ENCODE measurements at places on chromosomes 1 and 21.
A peak's percentile ranks its signal among the peaks of the same experiment; 100 is the strongest.

DNA sequence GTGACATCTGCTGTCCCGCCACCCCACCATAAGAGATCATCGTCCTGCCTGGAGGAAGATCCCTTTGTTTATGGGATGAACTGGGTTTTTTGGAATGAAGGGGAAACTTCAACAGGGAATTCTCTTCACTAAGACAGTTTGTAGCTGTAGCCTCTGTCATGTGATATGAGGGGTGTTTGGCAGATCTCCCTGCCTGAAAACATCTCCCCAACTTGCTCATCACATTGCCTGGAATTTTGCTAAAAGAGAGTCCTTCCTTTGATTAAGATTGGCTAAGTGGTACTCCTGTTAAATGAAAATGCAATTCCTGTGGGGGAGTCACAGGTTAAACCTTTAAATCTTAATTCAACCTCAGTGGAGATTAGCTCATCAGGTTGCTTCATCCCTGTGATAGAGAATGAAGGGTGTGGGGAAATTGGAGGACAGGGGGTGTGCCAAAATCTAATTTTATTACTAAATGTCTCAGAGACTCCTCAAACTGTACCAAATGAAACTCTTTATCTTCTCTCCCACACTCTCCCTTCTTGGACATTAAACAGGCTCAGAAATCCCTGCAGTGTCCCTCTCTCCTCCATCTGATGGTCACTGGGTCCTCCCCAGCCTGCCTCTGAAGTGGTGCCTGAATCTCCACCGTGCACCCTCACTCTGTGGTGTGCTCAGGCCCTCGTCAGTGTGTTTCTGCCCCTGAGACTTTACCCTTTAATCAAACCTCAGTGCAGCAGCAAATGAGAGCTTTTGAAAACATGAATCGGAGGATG, 54.8 kb downstream of the IER5 start:
- no peak for DNase-seq

DNA sequence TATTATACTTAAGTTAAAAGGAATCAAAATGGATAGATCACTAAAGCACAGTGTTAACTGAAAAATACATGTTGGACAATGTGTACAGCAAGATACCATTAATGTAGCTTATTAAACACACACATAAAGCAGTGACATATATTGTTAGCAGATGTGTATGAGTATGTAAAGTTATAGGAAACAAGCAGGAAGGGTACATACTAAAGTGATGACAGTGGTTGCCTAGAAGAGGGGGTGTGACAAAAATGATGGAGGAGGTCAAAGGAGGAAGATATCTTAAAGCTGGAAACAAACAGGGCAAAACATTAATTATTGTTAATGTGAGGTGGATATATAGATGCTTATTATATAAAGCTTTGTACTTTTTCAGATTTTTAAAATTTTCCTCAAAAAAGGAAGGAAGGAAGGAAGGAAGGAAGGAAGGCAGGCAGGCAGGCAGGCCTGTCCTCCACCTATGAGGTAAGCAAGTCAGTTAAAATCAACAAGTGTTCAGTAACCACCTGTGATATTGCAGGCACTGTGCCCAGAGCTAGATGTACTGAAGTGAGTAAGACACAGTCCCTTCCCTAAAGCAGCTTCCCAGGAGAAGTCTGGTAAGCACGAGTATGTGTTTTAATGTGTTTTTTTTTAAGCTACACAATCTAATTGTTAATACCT, 252.9 kb upstream of the NR5A2 start:
- DNase-seq = no peak

DNA sequence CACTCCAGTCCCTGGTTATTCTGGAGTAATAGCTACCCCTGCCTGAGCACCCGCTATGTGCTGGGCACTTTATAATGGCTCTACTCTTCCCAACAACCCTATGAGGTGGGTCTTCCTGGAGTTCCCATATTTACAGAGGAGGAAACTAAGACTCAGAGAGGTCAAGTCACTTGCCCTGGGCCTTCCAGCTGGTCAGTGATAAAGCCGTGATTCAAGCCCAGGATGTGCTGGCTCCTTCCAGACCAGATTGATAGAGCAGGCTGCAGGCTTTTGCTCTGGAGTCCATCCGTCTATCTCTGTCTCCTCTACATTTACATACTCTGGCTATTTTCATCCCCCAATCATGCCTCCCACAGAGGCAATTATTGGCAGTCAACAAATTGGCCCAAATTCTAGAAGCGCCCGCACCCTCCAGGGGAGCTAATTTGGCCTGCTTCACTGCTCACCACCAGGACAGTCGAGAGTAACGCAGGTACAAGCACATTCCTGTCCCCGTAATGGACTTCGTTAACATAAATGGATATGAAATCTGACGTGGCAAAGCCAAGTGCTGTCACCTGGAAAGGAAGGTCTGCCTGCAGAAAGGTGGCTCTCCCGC, 39.8 kb upstream of the SELENON start:
- peak; percentile 33 for DNase-seq

GRCh38 chr1:56433056-56433577, 146.2 kb downstream of the PLPP3 start:
- DNase-seq = no peak

- no peak for DNase-seq
These were observed 612.9 kb downstream of the PTPRU start for GRCh38 chr1:29849038-29849750.

DNA sequence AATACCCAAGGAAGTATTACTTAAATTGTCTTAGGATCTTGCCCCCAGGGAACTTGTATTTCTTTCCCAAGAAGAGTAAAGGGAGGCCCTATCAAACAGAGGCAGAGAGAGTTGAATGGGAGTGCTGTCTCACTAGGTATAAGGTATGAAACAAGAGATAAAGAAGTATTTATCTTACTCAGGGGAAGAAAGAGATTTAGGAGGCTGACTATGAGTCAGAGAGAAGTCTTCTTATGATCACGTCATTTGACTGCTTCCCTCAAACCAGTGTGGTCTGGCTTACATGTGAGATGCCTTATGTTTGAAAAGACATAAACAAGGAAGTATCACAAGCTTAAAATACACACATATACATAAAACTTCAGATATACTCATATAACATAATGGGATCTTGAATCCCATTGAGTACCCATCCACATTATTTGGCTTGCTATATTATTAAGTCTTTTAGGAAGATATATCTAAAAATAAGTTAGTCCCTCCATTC, 29.6 kb downstream of the DUSP10 start:
- no peak for DNase-seq

- DNase-seq = no peak
These were observed 363.4 kb upstream of the LYPLAL1 start for GRCh38 chr1:218810306-218810705.

All from cerebellum (tissue), 4 donors.